Activated T-cell treated with anti-CD3 and anti-CD28 coated beads for 24 hours (primary cell): ENCODE measurements at places on chromosomes 16 and 17.

GRCh38 chr17:65202844-65203571 is 65.8 kb downstream of the RGS9 start:
- no peak for DNase-seq

DNA sequence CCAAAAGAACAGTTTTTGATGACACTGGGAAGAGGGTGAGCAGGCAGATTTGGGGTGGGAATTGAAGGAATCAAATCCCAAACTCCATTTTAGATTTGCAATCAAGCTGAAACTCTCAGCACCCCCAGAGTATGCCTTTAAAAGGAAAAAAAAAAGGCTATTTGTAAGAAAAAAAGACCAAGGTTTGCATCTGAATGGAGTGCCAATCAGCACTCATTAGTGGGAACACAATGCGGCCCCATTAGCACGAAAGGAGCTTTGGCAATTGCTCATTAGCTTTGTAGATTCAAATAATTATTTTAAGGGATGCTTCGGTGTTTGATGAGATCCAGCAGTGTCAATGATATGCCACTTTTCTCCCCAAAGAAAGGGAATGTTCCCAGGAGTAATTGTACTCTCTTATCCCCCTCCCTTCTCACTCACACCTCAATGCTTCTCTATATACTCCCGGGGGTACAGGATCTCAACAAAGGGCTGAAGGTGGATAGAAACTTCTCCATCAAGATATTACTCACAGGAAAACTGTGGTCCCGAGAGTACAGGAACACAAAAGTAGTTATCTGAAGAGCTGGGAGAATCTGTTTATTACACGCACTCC is 32.2 kb downstream of the CHP2 start:
- no peak for DNase-seq

- DNase-seq: no peak
Measured at GRCh38 chr17:60362329-60362728, 29.6 kb downstream of the USP32 start.

DNA sequence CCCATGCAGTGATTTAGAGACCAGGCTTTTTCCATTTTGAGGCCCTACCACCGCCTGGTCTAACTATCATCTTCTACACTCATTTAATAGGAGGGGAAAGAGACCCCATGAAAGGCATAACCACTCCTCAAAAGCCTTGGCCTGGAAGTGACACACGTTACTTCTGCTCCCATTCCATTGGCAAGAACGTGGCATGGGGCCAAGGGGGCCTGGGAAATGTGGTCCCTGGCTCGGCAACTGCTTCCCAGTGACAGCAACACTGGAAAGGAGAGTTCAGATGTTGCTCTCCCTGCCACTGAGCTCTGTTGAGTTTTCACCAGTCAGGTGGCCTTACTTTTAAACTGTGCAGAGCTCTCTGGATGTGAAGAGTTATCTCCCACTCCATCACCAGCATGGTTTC is 45.2 kb upstream of the MAP3K14 start:
- no peak for DNase-seq

GRCh38 chr17:37746617-37747016 is 1.8 kb upstream of the HNF1B start:
- no peak for DNase-seq
